Naive thymus-derived CD8-positive, alpha-beta T cell (primary cell): ENCODE measurements at places on chromosomes 12 and 14.

GRCh38 chr12:12947902-12948301 is 4.1 kb downstream of the GPRC5D start:
- no peak for DNase-seq

DNA sequence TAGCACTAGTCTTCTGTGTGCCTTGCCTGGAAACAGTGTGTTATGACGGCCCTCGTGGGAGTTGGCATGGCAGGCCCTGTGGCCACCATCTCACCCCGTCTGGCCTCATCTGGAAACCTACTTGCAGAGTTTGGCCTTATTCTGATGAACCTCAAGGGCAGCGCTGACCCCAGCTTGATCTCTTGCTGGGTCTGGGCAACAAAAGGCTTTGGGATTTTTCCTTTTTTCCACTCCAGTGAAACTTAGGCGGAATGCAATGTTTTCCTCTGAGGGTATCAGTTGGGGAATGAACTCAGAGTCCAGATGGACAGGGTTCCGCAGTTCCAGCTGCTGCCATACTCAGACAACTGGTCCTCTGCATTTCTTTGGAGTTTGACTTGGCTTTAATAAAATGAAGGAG is 15.9 kb downstream of the CACNA1C start:
- DNase-seq, result no peak

DNA sequence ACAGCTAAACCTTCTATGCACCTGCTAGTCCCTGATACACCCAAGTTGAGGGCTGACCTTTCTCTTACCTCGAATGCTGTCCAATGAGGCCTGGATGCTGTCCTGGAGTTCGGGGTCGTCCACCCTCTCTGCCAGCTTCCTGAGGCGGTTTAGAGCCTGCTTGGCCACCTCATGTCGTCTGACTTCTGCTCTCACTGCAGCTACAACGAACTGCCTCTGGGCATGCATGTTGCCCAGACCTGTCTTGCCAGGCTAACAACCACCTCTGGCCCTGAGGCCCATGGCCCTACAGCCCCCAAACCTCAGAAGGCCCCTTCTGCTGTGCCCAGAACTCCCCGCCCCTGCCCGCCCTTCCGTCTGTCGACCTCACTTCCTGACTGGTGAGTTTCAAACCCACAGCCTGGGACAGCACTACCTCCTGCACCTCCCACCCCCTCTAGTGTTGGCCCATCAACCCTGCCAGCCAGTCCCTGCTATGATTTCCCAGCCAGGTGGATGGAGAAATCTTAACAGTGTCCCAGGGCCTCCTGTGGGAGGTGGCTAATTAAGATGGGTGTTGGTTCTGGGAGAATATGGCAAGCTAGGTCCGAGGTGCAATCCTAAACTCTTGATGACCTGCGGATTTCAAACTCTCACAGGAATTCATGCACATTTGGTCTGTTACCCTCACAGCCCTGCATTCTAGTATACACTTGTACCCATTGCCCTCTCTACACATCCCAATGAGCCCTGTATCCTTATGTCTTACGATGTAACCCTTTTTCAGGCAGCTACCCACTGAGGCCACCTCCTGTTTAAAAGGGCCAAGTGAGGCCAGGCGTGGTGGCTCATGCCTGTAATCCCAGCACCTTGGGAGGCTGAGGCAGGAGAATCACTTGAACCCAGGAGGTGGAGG is 2.7 kb upstream of the TSPAN31 start:
- DNase-seq, result peak; percentile 68

DNA sequence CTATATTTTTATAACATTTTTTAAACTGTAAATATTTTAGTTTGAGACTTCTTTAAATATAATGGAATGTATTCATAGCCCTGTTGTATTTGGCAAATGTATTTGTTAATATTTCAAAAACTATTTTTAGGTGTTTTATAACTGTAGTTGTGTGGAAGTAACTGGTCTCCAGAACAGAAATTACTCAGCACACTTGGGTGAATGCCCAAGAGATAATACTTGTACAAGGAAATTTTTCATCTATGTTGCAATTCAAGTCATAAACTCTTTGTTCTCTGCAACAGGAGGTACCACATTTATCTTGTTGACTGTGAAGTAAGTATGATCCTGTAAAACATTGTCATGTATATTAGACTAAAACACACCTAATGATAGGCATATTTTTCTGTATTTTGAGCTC is 72.8 kb downstream of the SLCO1B3 start:
- DNase-seq, result no peak

- no peak for DNase-seq
Observed at GRCh38 chr14:36662258-36662542, 540 bp downstream of the PAX9 start.

DNA sequence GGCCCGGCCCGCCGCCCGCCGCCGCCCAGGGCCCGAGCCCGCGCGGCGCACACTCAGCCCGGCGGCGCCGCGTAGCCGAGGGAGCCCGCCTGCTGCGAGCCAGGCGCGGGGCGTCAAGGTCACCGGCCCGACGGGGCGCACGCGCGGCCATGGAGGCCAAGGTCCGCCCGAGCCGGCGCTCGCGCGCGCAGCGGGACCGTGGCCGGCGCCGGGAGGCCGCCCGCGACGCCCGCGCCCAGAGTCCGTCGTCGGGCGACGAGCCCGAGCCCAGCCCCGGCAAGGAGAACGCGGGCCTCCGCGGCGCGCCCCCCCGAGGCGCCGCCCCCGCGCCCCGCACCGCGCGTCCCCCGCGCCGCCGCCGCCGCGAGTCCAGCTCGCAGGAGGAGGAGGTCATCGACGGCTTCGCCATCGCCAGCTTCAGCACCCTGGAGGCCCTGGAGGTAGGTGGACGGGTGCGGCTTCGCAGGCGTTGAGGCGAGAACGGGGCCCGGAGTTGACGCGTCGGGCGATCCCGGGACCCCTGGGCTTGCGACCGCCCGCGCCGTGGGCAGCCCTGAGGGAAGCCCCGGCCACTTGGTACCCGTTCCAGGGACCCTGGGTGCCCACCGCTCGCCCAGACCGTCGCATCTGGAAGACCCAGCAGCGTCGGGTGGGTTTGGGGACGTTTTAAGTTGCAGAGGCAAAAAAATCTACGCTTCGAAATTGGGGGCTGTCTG is 629 bp downstream of the FBRSL1 start:
- no peak for DNase-seq

- no peak for DNase-seq
Observed at GRCh38 chr14:105015905-105016304, 5.0 kb downstream of the CDCA4 start.

DNA sequence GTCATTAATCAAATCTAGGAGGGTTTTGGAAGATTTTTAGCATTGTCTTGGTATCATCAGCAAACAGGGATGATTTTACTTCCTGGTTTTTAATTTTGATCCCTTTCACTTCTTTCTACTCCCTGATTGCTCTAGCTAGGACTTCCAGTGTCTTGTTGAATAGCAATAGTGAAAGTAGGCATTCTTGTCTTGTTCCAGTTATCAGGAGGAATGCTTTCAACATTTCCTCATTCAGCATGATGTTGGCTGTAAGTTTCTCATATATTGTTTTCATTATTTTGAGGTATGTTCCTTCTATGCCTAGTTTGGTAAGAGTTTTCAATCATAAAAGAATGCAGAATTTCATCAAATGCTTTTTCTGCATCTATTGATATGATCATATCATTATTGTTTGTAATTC is 244.2 kb upstream of the CLEC14A start:
- no peak for DNase-seq

GRCh38 chr12:53346491-53346890 is 10.3 kb upstream of the SP7 start:
- DNase-seq, result no peak

GRCh38 chr12:24705216-24705615 is 243.7 kb downstream of the BCAT1 start:
- DNase-seq, result no peak

GRCh38 chr12:41476499-41477439 is 288.6 kb downstream of the PDZRN4 start:
- no peak for DNase-seq

- DNase-seq, result no peak
Observed at GRCh38 chr12:4434301-4434700, 11.3 kb downstream of the FGF6 start.

DNA sequence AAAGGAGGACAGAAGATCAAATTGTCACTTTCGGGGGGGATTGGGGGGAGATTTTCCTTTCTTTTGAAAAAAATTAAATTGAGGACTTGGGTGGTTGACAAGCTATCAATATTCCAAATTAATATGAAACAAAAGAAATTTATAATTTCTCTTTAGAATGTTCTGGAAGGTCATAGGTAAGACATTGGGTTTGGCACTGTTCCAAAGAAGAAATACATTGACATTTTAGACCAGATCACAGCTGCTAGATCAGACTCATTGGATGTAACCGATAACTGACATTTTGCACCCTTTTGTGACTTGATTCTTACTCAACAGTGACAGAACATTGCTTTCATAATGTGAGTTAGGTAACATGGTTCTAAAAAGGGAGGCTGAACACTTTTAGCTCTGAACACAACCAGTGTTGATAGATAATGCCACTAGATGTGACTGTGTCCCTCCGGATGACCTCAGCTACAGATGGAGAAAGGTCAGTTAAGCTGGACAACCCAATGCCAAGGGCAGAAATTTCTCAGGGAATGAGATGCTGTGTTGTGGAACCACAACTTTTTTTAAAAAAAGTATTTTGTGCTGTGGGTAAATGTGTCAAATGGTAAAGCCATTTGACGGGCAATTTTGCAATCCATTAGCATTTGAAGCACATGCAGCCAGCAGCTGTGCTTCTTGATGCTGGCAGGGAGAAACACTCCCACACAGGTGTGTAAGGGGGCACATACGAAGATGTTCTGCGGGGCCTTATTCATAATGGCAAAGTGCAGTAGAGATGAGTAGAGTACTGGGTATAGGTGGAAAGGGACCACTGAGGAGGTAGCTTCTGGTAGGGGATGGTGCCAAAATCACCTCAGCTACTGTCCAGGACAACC is 62.9 kb downstream of the RFX4 start:
- DNase-seq, result no peak

- no peak for DNase-seq
Observed at GRCh38 chr14:50023671-50024490, 92.5 kb downstream of the VCPKMT start.

GRCh38 chr12:54046809-54047159 is 6.9 kb upstream of the HOXC4 start:
- no peak for DNase-seq

DNA sequence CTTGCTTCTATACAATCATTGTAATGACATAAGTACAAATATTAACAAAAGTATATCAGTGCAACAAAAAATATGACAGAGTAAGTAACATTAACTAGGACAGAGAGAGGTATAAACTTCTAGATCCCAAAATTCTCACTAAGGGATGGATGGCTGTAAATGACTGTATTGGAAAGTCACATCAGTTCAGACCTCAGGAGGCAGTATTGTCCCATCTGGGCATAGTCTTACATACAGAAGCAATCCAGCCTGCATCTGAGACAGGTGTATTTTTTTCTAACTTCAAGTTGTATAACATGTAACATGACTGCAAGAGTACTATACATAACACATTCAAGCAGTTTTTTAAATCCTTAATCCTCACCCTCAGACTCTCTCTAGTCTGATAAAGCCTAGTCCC is 99.0 kb downstream of the GARIN6 start:
- DNase-seq, result no peak

- DNase-seq, result no peak
Observed at GRCh38 chr12:48822711-48823110, 4.4 kb downstream of the CACNB3 start.

GRCh38 chr14:32734261-32734660 is 204.4 kb upstream of the NPAS3 start:
- DNase-seq, result no peak

- no peak for DNase-seq
Observed at GRCh38 chr12:109696485-109697269, 16.9 kb upstream of the FAM222A start.

DNA sequence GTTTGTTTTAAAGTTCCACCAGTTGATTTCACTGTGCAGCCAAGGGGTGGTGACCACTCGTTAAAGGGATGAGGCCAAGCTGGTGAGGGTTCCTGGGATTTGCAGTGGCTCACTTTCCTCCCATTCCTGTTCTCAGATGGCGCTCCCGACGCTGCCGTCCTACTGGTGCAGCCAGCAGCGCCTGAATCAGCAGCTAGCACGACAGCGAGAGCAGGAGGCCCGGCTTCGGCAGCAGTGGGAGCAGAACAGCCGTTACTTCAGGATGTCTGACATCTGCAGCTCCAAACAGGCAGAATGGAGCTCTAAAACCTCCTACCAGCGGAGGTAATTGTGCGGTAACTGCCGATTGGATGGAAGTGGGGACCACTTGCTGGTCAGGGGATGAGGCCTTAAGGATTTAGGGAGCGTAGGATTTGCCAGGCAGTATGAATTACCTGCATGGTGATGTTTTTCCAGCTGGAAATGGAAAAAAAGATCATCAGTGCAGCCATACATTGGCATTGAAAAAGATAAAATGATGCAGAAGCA is 2.9 kb downstream of the TCHP start:
- DNase-seq, result no peak

DNA sequence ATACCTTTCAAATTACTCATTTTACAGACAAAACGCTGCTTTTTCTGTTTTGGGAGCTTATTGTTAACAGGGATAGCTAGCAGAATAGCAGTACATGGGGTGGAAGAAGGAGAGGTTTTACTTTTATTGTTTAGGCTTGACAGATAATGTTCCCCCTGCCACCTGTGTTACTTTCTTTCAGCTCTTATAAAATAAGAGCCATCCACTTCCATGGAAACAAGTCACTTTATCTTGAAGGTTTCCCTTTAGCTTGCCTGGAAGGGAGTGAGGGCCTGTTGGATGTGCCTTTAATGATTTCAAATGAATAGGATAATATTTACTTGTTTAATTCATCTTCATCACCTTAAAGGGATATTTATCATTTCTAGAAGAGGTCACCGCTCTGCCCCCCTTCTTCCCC is 23.3 kb downstream of the GPATCH2L start:
- DNase-seq, result no peak

- DNase-seq, result no peak
Observed at GRCh38 chr12:46483572-46484395, 111.2 kb upstream of the SLC38A2 start.

- no peak for DNase-seq
Observed at GRCh38 chr12:104576980-104577580, 120.3 kb downstream of the CHST11 start.

GRCh38 chr14:37791384-37792036 is 196.1 kb downstream of the TTC6 start:
- DNase-seq, result no peak

GRCh38 chr12:3309805-3310204 is 181.2 kb upstream of the PRMT8 start:
- no peak for DNase-seq

DNA sequence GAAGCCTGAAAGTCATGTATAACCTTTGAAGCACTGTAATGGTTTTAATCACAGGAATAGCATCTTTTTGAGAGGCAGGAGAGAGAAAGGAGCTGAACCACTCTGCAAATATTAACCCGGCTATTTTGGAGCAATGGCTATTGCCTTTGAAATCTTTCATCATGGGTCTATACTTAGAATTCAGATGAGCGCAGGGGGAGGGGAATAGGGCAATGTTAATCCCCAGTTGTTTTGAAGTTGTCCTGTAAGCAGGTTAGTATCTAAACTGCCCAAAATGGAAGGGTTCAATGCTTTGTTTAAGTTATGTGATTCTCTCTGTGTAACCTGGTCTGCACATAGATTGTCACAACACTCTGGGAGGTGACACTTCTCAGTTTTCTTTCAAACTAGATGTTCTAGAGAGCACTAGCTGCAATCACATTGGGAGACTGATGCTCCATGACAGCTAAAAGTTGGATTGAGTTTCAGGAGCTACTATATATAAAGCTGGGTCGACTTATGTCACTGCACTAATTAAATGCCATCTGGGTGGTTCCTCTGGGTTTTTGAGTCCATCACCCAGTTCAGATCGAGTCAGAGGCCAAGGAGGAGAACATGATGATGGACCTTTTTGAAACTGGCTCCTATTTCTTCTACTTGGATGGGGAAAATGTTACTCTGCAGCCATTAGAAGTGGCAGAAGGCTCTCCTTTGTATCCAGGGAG is at the start of gene MYF6:
Gene MYF6 (plus strand): TSS at position 509 of the 704 bp plus-strand sequence. CDS start 86 bp downstream, at position 595.
- DNase-seq, result no peak
